ENCODE measurements at places on chromosomes 2 and 18.
A peak's percentile ranks its signal among the peaks of the same experiment; 100 is the strongest.

DNA sequence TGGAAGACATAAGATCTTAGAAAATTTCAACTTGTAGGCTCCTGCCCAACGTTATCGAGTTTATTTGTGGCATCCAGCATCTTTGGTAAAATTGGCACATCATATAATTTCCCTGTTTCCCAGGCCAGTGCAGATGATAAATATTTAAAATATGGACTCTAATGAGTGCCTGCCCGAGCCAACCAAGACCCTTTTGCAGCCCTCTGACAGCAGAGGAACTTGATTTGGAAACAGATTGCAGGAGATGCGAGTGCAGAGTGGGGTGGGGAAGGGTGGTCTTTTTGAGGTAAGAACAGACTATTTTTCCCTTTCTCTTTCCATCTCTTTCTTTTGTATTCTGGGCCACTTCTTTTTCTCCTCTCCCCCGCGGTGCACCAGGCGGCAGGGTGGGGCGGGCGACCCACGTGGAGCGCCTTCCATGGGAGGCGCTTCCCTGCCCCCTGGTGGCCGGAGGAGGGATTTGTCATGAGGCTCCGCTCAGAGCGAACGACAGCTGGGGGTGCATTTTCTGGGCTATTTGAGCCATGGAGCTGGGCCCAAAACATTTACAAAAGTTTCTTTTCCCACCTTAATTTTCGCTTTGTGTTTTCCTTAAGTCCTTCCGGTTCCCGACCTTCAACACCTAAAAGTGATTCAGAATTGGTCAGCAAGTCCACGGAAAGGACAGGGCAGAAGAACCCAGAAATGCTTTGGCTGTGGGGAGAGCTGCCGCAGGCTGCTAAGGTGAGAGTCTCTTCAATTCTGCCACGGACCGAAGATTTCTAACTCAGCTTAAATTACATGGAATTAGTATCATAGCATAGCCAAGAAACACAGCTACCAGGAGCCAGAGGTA is 32.7 kb downstream of the LPIN1 start:
- DNase-seq = peak; percentile 67

DNA sequence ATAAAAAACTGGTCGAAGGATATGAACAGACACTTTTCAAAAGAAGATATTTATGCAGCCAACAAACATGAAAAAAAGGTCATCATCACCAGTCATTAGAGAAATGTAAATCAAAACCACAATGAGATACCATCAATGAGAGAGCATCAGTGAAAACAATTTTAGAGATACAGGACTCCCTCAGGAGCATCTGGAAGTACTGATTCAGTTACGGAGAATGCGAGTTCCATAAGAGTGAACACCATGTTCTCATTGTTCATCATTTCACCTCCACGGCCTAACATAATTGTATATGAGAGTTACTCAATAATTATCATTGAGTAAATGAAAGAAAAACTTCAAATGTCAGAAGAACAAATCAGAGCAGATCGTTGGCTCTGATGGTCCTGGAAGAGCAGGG is 140.9 kb upstream of the TANK start:
- DNase-seq = no peak

GRCh38 chr2:156769802-156770201 is 333.6 kb downstream of the GPD2 start:
- no peak for DNase-seq

DNA sequence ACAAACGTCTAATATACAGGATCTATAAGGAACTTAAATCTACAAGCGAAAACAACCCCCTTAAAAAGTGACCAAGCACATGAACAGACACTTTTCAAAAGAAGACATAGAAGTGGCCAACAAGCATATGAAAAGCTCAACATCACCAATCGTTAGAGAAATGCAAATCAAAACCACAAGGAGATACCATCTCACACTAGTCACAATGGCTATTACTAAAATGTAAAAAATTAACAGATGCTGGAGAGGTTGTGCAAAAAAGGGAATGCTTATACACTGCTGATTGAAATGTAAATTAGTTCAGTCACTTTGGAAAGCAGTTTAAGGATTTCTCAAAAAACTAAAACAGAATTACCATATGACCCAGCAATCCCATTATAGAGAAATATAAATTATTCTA is 1148.5 kb upstream of the FAM98A start:
- DNase-seq = no peak

Measured in hypothalamus (tissue), 51 donors.